ENCODE measurements at places on chromosomes 16 and 17.

GRCh38 chr17:9370467-9370866 lies 205.2 kb downstream of the STX8 start:
- no peak for DNase-seq

GRCh38 chr16:19804538-19805323 lies 79.9 kb downstream of the GPRC5B start:
- no peak for DNase-seq

GRCh38 chr17:77728474-77728795 lies 230.1 kb upstream of the TNRC6C start:
- no peak for DNase-seq

GRCh38 chr17:15648386-15648785 lies 28.9 kb upstream of the FBXW10B start:
- no peak for DNase-seq

DNA sequence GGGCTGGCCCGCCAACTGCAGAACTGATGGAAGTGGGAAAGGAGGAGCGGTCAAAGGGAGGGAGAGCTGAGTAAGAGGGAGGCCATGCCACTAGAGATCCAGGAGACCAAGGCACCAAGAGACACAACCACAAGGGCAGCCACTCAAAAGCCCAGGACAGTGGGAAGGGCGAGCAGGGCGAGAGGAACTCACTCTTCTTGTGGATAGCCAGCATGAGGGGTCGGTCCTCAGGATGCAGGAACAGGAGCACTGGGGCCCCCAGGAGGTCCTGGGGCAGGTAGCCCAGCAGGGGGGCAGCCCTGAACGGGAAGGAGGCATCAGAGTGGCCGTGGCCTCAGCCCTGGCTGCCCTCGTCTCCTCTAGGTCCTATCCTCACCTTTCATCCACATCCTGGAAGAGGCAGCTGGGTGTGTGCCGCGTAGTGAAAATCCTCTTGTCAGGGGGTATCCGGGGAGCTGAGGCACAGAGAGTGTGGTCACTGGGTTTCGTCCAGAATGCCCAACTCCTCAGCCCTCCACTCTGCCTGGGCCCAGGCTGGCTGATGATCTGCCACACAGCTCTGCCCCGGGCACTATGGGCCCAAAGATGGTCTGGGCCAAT lies 4.3 kb downstream of the PER1 start:
- DNase-seq = no peak

DNA sequence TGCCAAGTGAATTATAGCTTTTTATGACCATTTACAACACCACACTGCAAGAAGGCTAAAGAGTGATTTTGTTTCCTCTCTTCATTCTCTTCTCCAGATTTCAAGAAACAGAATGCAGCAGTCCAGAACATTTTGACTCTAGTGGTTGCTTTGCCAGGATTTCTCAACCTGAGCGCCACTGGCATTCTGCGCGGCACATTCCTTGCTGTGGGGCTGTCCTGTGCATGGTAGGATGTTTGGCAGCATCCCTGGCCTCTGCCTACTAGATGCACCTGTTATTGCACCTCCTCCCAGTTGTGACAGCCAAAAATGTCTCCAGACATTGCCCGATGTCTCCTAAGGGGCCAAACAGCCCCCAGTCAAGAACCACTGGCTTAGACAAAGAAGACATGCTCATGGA lies 25.7 kb upstream of the SLC39A11 start:
- no peak for DNase-seq

- DNase-seq = no peak
Measured at GRCh38 chr17:8818654-8819330, 19.6 kb upstream of the MFSD6L start.

- no peak for DNase-seq
Measured at GRCh38 chr16:9859701-9860327, 322.4 kb downstream of the GRIN2A start.

- no peak for DNase-seq
Measured at GRCh38 chr16:12291989-12292759, 315.6 kb downstream of the SNX29 start.

DNA sequence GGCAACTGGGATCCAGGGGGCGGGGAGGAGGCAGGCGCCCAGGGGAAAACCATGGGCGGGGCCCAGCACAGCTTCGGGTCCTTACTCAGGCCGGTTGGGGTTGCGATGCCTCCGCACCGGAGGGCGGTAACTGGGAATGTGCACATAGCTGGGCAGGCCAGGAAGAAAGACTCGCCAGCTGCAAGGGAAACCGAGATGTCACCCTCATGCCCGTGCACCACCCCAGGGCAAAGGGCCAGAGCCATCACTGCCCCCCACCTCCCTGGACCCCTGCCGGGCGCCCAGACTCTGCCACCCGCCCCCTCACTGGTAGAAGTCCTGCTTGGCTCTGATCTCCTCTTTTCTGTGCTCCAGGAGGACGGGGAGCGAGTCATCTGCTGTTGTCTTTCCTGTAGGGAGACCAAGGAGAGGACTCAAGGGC lies 6.7 kb downstream of the ALOX12B start:
- DNase-seq = no peak

GRCh38 chr17:41647940-41648410 lies 23.6 kb upstream of the KRT17 start:
- DNase-seq = peak; percentile 90

DNA sequence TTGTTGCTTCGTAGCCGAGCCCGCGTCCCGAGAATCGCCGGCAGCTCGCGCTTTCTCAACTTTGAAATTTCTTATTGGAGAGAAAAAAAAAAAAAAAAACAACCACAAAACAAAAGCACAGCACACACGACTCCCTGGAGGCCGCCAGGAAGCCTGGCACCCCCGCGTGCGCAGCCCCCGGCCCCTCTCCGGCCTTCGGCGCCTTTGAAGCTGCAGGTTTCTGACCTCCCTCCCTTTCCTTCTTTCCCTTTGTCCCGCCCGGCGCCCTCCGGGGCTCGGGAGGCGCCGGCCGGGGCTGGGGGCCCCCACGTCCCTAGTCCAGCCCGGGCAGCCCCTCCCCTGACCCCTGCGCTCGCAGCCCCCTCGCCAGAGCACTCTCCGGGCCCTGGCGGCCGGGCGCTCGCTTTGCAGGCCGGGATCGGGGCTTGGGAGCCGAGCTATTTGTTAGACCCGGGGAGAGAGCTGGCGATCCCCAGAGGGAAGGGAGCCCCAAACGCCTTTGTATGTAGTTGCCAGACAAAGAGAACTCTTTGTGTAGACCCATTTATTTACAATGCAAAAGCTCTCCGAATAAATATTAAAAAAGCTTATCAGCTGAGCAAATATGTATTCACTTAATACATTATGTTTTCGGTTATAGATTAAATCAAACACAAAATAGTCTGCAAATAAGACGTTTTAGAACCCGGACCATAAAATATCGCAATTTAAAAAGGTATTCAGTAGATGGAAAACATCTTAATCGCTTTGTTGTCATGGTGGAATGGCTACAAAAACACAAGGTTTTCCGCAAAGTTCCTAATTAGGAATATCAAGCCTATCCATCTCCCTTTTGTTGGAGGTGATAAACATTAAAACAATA lies 2.3 kb downstream of the BAHCC1 start:
- no peak for DNase-seq

DNA sequence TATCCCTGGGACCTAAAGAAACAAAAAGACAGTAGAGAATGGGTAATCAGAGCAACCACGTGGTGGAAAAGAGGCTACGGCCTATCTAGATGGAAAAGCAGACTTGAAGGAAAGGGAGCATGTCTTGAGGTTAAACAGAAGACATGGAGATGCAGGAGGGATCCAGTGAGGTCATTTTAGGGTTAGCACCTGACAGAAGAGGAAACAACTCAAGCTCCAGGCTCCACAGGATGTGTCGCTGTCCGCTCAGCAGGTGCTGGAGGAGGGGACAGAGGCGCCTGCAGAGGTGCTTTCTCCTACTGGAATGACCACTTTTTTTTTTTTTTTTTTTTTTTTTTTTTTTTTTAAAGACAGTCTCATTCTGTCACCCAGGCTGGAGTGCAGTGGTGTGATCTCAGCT lies 47.5 kb upstream of the CLEC3A start:
- DNase-seq = no peak

DNA sequence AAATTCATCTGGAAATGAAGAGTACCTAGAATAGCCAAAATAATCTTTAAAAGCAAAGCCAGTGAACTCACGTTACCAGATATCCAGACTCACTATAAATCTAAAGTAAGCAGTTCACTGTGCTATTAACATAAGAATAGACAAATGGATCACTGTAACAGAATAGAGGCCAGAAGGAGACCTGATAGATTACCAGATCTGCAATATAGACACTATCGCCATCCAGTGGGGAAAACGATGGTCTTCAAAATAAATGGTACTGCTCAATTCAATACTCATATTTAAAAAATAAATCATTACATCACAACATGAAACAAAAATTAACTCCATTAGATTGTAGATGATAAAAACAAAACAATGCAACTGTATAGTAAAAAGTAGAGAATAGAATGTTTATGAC lies 158.6 kb upstream of the CDH8 start:
- DNase-seq = no peak

DNA sequence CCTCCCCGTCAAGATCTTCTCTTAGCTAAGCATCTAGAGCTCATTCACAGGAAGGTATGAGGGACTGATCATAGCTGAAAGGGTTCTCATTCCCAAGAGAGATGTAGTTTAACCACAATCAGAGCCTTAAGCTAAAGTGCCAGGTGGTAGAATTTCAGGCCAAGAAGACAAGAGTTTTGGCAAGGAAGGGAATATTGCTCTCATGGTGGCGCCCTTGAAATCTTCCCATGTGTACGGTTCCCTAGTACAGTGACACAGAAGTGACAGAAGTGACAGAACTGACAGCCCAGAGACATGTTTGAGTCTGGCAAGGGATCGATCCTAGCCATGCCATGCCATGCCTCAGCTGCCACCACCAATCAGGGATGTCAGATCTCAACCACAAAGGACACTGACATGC lies 2.5 kb downstream of the GRIN2C start:
- DNase-seq = no peak

DNA sequence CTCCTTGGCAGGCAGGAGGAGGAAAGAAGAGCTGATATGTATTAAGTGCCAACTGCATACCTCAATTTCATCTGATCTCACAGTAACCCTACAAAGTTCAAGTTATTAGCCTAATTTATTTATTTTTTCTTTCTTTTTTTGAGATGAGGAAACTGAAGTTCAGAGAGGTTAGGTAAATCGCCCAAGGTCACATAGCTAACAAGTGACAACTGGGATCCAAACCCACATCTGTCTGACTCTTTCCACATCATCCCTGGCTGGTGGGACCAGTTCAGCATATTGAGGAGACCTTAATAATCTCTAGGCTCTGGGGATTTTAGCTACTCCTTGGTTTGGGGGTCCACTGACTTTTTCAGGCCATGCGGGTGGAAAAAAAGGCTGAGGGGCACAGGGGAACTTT lies 60.9 kb downstream of the CYB5B start:
- DNase-seq = no peak

GRCh38 chr16:85586380-85587104 lies 26.6 kb upstream of the GSE1 start:
- DNase-seq = no peak

DNA sequence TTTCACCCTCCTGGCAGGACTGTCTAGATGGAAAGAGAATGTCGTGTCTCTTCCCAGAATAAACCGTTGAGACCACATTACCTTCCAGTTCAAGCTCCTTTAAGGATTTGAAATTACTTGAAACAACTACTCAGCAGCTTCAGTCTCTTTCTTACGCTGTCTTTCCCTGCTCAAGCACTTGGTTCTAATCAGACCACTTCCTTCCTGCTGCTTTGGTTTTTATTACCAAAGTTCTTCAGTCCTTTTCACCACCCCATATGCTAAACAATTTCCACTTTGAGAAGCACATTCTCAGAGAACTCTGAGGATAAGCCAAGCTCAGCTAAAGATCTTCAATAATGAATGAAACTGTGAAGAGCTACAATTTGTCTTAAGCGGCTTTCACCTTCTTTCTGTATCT lies 105.4 kb downstream of the STX8 start:
- DNase-seq = no peak

DNA sequence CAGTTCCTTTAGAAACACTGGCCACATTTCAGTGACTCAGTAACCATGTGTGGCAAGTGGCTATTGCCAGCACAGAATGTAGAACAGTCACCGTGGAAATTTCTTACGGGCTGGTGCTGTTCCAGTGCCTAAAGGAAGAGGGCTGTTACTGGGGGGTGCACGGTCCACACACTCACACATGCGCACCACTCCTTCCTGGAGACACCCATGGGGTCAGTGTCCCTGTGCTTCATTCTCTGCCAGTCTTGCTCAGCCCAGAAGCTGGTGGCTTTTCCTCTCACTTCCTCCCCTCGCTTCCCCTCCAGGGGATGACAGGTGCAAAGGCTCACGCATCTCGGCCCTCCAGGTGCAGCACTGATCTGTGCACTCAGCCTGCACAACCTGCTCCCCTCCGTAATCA lies 115.6 kb downstream of the CCDC182 start:
- DNase-seq = peak; percentile 67

DNA sequence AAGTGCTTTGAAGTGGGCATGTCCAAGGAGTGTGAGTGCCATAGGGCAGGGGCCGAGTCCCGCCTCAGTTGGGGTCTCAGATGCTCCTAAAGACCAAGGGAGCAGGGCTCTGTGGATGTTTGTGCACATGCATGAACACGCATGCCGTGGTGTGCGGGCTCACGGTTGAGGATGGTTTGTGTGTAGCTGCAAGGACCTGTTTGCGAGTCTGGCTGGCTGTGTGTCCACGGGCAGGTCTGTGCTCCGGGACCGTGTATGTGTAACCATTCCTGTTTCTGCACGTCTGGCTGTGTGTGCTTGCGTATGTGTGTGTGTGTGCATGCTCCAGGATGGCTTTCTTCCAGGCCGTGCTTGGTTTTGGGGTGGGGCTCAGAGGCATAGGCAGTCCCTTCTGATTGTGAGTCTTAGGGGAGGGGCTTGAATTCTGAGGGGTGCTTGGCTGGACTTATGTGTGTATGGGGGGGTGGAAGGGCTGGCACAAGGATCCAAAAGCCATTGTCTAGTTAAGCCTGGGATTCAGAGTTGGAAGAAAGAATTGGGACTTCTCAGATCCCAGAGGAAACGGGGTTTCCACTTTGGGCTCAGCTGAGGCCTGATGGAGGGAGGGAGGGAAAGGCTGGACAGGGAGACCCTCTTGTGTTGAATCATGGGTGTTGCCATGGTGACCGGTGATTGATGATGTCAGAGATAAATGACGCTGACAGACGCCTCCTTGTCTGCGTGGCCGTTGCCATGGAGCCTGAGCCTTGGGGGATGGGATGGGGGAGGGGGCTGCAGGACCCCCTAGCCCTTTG lies 14.4 kb downstream of the GJD3 start:
- no peak for DNase-seq

DNA sequence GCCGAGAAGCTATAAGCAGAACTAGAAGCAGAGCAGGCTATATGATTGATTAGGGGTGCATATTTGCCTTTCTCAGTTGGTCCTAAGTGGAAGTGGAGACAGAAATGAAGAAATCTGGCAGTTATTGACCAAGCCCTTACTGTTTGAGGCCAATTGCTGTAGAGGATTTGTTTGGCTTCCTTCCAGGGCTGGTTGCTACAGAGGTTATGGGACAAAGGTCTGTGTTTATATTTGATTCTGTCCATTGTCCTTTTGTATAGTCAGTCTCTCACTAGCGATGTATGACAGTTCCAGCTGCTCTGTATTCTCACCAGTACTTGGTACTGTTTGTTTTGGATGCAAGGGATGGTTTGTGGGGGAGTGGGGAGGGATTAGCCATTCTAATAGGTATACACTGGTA lies 7.3 kb upstream of the ALOX15 start:
- no peak for DNase-seq

Measured in GM12892 (cell line).